ENCODE measurements at places on chromosomes 2 and 18. TPM values are rescaled to one million over a fixed set of nuclear protein-coding genes. Genes with fewer than 3 reads are reported as not detected.

Gene SLC14A1
- not detected for total RNA-seq

Gene MBD5
- total RNA-seq: 6.2 TPM

Gene DPP10
- total RNA-seq: not detected

Gene RAB6C
- total RNA-seq: not detected

Gene GALR1
- not detected for total RNA-seq

Gene CLEC4F
- total RNA-seq: not detected

Gene GATA6
- total RNA-seq: 2.8 TPM

Gene POTEC
- total RNA-seq: not detected

Gene SIX2
- 0.35 TPM for total RNA-seq

Gene LINC00305
- not detected for total RNA-seq

Gene GPR45
- total RNA-seq: not detected

Gene SPDYA
- total RNA-seq: 0.24 TPM

Gene SP9
- 2.4 TPM for total RNA-seq

Gene LRATD1
- total RNA-seq: 0.03 TPM

Gene CDCA7
- total RNA-seq: 44.7 TPM

Gene SPC25
- 20.2 TPM for total RNA-seq

Gene TRIM43
- not detected for total RNA-seq

Gene TMEM247
- total RNA-seq: not detected

Gene ELOA2
- not detected for total RNA-seq

Measured in A549 treated with CpdA at 1 μM for 4 hours (cell line).